ENCODE measurements at places on chromosomes 12 and 14.

DNA sequence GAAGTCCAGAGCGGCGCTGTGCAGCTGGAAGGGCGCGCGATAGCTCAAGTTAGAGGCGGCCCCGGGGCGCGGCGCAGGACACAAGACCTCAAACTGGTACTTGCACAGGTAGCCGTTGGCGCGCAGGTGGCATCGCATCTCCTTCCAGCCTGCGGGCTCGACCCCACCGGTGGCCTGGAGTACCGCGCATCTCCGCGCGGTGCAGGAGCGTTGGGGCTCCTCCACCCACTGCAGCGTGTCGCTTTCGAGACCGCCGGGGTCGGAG lies 553 bp downstream of the CLEC14A start:
- DNase-seq, result no peak

- DNase-seq, result no peak
Observed at GRCh38 chr12:120959111-120959878, 19.0 kb upstream of the HNF1A start.

DNA sequence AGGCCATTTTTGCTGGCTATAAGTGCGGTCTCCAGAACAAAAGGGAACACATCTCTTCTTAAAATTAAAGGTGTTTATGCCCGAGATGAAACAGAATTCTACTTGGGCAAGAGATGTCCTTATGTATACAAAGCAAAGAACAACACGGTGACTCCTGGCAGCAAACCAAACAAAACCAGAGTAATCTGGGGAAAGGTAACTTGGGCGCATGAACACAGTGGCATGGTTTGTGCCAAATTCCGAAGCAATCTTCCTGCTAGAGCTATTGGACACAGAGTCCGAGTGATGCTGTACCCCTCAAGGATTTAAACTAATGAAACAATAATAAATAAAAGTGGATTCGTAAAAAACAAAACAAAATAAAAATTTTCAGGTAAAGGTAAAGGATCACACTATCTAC lies 33.4 kb downstream of the PKP2 start:
- DNase-seq, result no peak

DNA sequence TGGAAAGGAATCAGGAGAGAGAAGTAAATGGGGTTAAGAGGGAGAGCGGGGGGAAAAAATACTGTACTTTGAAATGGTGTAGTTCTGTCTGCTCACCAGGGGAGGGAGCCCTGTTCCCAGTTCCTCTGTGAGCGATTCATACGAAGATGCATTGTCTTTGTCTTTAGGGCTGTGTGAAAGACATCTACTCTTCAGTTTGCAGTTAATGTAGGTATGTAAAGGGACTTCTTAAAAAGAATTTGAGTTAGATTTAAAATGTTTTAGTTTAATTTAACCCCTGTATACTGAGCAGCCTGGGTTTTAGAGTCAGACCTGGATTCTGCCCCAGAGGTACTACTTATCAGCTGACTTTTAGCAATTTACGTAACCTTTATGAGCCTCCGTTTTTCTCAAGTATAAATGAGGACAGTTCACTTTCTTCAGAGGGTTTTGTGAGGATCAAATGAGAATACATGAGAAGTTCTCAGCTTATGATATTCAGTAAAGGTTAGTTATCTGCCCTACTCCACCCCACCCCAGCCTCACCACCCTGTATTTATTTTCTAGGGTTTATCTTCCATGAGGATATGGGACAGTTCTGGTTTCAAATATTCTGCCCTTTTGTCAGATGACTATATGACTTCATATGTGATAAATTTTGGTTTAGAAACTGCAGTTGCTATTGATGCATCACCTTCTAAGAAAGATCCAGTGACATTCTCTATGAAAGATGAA lies 82.5 kb upstream of the EVL start:
- peak; percentile 80 for DNase-seq

DNA sequence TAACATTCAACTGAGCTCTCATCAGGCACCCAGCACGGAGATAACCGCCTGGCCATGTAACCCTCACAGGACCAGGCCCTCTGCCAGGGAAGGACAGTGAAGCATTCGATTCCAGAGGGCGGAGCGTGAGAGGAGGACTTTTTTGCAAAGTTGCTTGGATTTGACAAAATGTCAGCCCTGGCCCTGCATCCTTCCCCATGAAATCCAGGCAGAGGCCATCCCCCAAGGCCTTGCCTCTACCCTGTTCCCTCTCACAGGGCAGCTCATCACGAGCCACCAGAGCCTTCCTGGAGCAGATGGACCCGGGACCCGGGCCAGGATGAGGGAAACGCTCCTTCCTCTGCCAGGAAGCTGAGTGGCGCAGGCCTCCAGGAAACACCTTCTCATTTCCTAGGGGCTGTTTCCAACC lies 17.0 kb downstream of the CAMKK2 start:
- no peak for DNase-seq

GRCh38 chr14:31881531-31882310 lies 195.4 kb upstream of the ARHGAP5 start:
- DNase-seq, result no peak

DNA sequence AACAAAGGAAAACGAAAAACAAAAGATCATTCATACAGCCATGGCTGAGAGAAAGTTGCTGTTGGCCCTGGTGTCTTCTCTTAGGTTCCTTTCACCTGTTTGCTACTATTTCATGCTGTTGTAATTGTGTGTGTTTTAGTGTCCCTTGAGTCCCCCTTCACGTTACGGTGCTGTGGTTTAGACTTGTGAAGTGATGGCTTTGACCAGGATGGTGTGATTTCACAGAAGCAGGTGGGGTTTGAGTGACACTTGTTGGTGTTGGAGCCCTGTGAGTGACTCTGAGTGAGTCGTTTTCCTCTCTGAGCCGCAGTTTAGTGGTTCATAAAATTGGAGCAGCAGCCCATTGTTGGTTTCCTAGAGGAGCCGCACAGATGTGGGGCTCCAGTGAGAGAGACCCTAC lies 635.4 kb downstream of the VRK1 start:
- peak; percentile 22 for DNase-seq

GRCh38 chr14:78637908-78638475 lies 467.8 kb downstream of the NRXN3 start:
- no peak for DNase-seq

- DNase-seq, result no peak
Observed at GRCh38 chr12:103140286-103140685, 182.8 kb downstream of the ASCL1 start.

GRCh38 chr14:54762296-54762695 lies 140.3 kb downstream of the GCH1 start:
- DNase-seq, result no peak

GRCh38 chr14:56237398-56237797 lies 119.2 kb downstream of the PELI2 start:
- no peak for DNase-seq

DNA sequence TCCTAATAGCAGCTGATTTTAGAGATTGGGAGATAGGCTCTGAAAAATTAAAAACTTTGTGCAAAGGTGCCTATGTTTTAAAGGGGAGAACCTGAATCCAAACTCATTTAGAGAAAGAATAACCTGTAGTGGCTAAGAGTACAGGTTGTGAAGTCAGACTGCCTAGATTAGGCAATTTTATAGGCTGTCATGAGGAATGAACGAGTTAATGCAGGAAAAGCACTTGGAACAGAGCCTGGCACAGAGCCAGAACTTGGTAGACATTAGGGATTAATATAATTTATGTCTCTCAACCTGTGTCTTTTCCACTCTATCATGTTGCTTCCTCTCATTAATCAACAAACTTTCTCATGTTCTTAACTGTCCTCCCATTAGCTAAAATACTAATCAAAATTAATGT lies 98.1 kb downstream of the WIF1 start:
- no peak for DNase-seq

GRCh38 chr12:52608826-52609630 lies 7.8 kb upstream of the KRT72 start:
- DNase-seq, result no peak

GRCh38 chr14:90617961-90618360 lies 198.3 kb downstream of the TTC7B start:
- DNase-seq, result no peak

- DNase-seq, result no peak
Observed at GRCh38 chr14:92974541-92975345, 51.8 kb downstream of the CHGA start.

GRCh38 chr12:79406993-79407392 lies 283.8 kb downstream of the PAWR start:
- DNase-seq, result no peak

DNA sequence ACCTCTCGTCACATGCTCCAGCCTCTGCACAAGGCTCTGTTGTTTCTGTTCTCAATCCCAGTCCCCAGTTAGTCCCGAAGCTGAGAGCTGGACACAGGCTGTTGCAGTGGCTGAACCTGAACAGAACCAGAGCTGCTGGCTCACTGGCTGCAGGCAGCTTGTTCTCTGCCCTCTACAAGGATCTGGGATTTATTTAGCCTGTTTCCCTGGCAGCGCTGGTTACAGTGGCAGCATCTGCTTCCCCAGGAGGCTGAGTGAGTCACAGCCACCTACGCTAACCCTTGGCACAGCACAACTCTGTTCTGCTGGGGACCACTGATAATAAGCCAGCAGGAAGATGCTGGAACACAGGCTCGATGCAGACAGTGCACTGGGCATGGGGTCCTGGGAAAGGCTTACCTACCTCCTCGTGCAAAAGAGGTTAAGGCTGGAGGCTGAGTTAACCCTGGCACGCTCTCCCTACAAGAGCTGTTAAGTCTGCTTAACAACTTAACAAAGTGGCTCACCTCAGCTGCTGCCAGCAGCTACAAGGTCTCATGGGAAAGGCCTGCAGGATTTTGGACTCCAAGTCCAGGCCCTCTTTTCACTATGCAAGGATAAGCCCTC lies 299.6 kb downstream of the PCNX1 start:
- no peak for DNase-seq

Measured in CD4-positive, alpha-beta T cell treated with Interferon alpha-2 for 1 hour (primary cell).